Muscle of leg (tissue), 16 donors: ENCODE measurements at places on chromosomes 4 and X. TPM values are rescaled to one million over a fixed set of nuclear protein-coding genes. Genes with fewer than 3 reads are reported as not detected.
A peak's percentile ranks its signal among the peaks of the same experiment; 100 is the strongest.

- no peak overlapping the region for H3K27ac ChIP-seq
- no peak for DNase-seq
Observed at GRCh38 chr4:136713140-136713539, 819.2 kb downstream of the PCDH18 start.

- H3K4me1 ChIP-seq: no peaks in the 10 kb centered on the region
- peaks cover 7% of the 10 kb centered on the region for H3K36me3 ChIP-seq
- no peaks in the 10 kb centered on the region for H3K27me3 ChIP-seq
- H3K27ac ChIP-seq: no peak overlapping the region
Observed at GRCh38 chr4:16253127-16253960, 27.1 kb upstream of the TAPT1 start.

- no peaks in the 10 kb centered on the region for H3K27me3 ChIP-seq
- H3K36me3 ChIP-seq: peaks cover 7% of the 10 kb centered on the region
- peak within 1 kb of the TSS; percentile 82 for H3K4me3 ChIP-seq
- peak; percentile 99 for DNase-seq
- H3K27ac ChIP-seq: peak within 1 kb of the TSS; percentile 94
Observed at GRCh38 chr4:76949276-76950051, at the start of gene SEPTIN11. SEPTIN11 (plus strand) TSS chr4:76949752; CDS start chr4:76949904, 152 bp downstream.

DNA sequence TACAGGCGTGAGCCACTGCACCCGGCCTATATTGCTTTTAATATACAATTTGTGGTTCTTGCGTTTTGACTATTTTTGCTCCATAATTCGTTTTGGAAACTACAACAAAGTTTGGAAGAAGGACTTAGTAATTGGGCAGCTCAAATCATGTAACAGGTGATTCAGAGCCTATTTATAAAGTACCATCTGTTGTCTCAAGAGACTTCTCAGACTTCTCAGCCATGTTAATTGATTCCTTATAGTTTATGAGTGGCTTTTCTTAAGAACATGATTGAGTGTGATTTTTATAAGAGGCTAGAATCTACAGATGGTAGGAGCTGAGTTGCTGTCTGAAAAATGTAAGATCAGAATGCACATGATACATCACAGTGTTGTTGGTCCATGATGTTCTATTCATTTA is 240.2 kb downstream of the ADGRL3 start:
- H3K27ac ChIP-seq: no peak overlapping the region
- no peaks in the 10 kb centered on the region for H3K27me3 ChIP-seq
- H3K4me1 ChIP-seq: no peaks in the 10 kb centered on the region
- peak; percentile 33 for DNase-seq
- no peak overlapping the region for H3K4me3 ChIP-seq

DNA sequence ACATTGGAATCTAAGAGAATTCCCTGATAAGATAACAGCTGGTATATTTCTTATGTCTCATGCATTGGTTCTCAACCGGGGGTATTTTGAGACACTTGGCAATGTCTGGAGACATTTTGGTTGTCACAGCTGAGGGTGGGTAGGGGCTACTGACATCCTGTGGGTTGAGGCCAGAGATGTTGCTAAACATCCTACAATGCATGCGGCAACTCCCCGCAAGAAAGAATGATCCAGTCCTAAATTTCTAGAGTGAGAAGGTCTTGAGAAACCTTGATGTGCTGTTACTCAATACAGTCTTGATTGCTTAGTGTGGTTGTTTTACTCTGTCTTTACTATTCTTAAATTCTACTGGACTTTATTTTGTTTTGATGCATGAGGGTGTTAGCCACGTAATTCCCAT is 287.2 kb downstream of the FRMPD4 start:
- no peak overlapping the region for H3K27ac ChIP-seq
- no peaks in the 10 kb centered on the region for H3K4me1 ChIP-seq
- no peaks in the 10 kb centered on the region for H3K36me3 ChIP-seq
- DNase-seq: no peak
- peaks cover 7% of the 10 kb centered on the region for H3K27me3 ChIP-seq
- H3K4me3 ChIP-seq: no peak overlapping the region

GRCh38 chr4:10047967-10048366 is 26.7 kb upstream of the SLC2A9 start:
- H3K27me3 ChIP-seq: peaks cover 3% of the 10 kb centered on the region
- H3K27ac ChIP-seq: no peak overlapping the region
- H3K4me1 ChIP-seq: peaks cover 3% of the 10 kb centered on the region
- H3K4me3 ChIP-seq: no peak overlapping the region
- DNase-seq: no peak

- no peak overlapping the region for H3K27ac ChIP-seq
- H3K4me1 ChIP-seq: no peaks in the 10 kb centered on the region
- H3K36me3 ChIP-seq: peaks cover 6% of the 10 kb centered on the region
- H3K27me3 ChIP-seq: no peaks in the 10 kb centered on the region
Observed at GRCh38 chr4:127708985-127709384, 21.2 kb upstream of the SLC25A31 start.

- no peak for DNase-seq
- no peak overlapping the region for H3K27ac ChIP-seq
- H3K36me3 ChIP-seq: peaks cover 54% of the 10 kb centered on the region
- H3K27me3 ChIP-seq: no peaks in the 10 kb centered on the region
Observed at GRCh38 chr4:754221-755120, 48.8 kb downstream of the PCGF3 start.

DNA sequence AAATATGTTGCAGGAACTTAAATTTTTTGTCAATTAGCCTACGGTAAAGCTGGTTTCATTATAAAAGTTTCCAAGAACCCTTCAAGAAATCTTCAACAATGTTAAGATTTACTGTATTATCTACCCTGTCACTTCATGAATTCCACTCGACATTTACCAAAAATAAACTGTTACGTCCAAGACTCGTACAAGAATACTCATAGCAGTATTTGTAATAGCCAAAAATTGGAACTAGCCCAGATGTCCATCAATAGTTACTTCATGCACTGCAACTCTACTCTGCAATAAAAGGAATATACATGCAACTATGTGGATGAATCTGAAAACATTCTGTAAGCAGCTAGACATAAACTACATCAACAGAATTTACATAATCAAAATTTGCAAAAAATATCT is 13.4 kb downstream of the RBMX start:
- peaks cover 17% of the 10 kb centered on the region for H3K36me3 ChIP-seq
- H3K27ac ChIP-seq: no peak overlapping the region
- no peaks in the 10 kb centered on the region for H3K4me1 ChIP-seq
- no peak overlapping the region for H3K4me3 ChIP-seq
- no peak for DNase-seq

GRCh38 chr4:110781944-110782343 is 159.1 kb upstream of the PITX2 start:
- DNase-seq: no peak
- H3K4me1 ChIP-seq: no peaks in the 10 kb centered on the region
- H3K4me3 ChIP-seq: no peak overlapping the region
- no peaks in the 10 kb centered on the region for H3K27me3 ChIP-seq

DNA sequence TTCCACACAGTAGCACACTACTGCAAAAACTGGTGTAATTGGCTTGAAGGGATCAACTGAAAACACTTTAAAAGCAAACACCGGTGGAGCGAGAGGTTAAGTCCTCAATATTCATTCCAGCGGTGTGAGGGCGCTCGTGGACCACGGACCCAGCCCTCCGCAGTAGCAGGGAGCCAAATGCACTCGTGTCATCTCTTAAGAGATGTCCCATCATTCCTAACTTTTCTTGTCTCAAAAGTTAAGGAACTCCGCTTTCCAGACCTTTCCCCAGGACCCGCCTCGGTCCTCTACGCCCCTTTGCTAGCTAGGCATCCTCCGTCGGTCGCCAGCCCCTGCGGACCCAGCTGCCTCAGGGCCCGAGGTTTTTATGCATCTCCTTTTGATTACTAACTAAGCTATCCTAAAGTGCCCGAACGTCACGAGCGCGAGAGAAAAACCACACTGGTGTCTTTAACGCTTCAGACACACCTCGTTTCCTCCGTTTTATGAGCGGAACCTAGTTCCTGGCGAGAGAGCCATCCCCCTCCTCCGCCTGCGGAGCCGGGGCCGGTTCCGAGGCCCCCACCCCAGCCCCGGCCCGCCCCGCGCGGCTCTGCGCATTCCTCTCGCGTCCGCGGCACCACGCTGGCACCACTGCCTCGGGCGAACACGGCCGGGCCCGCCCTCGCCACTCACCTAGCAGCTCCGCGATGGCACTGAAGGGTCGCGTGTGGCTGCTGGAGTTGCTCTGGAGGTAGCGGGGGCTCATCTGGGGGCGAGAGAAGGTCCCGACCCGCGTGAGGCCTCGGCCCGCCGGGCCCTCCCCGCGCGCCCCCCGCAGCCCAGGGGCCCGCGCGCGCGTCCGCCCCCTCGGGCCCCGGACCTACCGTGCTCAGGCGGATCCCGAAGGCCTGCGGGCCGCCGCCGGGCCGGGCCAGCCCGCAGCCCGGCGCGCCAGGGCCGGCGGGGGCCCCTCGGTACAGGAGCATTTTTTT is 723 bp downstream of the MORC4 start:
- H3K36me3 ChIP-seq: no peaks in the 10 kb centered on the region
- peaks cover 5% of the 10 kb centered on the region for H3K4me1 ChIP-seq
- peak overlapping the region; percentile 59 for H3K4me3 ChIP-seq
- peak; percentile 84 for DNase-seq
- peak overlapping the region; percentile 93 for H3K27ac ChIP-seq
- H3K27me3 ChIP-seq: peaks cover 16% of the 10 kb centered on the region

GRCh38 chr4:83599183-83599582 is 63.3 kb downstream of the GPAT3 start:
- no peaks in the 10 kb centered on the region for H3K36me3 ChIP-seq
- H3K27ac ChIP-seq: no peak overlapping the region
- H3K27me3 ChIP-seq: no peaks in the 10 kb centered on the region

GRCh38 chrX:81208916-81209315 is 7.0 kb downstream of the SH3BGRL start:
- H3K27me3 ChIP-seq: no peaks in the 10 kb centered on the region
- no peak for DNase-seq
- H3K27ac ChIP-seq: no peak overlapping the region

DNA sequence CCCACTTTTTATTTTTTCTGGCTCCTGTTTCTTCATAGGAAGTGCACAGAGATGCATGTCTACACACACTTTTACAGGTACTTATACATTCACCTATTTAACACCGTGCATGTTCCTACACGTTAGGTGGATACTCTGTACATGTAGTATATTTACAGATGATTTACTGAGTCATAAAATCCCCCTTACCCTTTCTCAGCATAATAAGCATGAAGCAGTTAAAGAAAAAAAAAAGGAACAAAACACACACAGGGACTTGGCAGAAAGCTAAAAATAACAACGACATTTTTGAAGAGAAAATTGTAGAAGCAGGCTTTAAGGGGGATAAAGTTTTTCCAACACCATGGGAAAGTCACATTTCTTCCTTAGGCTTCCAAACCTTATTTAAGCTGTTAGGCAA is 96.4 kb upstream of the IQCM start:
- no peaks in the 10 kb centered on the region for H3K36me3 ChIP-seq
- H3K4me1 ChIP-seq: no peaks in the 10 kb centered on the region
- no peak overlapping the region for H3K4me3 ChIP-seq
- no peaks in the 10 kb centered on the region for H3K27me3 ChIP-seq

WNK3 gene
- 4.3 TPM for total RNA-seq

TLR8 gene
- 0.44 TPM for total RNA-seq

BEX1 gene
- total RNA-seq: 0.49 TPM

HSFX3 gene
- total RNA-seq: 1.0 TPM

BST1 gene
- 5.2 TPM for total RNA-seq

SLC25A31 gene
- not detected for total RNA-seq

PRSS12 gene
- total RNA-seq: 7.1 TPM

HSD17B11 gene
- 20.7 TPM for total RNA-seq
